Caudate nucleus (tissue), 63 donors: ENCODE measurements at places on chromosomes 5 and 9.
A peak's percentile ranks its signal among the peaks of the same experiment; 100 is the strongest.

DNA sequence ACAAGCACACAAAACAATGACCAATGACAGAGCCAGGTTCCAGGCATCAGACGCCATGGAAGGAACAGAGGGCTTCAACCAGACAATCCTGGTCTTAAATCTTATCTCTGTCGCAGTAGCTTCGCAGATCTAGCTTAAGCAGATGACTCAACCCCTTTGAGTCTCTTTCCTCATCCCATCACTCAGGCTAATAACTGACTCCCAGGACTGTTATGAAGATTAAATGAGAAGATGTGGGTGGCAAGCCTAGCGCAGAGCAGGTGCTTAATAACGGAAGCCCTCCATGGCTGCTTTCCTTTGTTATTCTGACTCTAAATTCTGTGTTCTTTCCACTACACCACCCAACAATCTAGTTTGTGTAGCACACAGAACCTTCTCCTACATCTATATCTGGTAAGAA lies 110.9 kb downstream of the SLC24A2 start:
- DNase-seq, result peak; percentile 58

GRCh38 chr9:134460896-134461295 lies 134.6 kb downstream of the RXRA start:
- no peak for DNase-seq

DNA sequence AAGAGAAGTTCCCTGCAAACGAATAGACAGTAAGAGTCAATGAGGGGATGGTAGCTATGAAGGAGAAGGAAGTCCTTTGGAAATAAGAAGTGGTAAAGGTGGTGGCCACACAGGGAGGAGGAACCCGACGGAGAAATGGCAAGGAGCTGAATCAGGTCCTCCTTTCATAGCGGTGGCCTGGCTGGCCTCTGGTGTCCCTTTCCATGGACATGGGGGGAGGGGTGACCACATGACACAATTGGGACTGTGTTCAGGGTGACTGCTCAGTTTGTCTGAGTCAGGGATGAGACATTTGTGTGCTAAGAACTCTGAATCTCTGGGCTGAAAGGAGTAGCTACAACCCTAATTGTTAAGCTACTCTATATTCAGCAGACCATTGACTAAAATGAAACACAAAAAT lies 28.7 kb upstream of the TIMD4 start:
- DNase-seq, result no peak

DNA sequence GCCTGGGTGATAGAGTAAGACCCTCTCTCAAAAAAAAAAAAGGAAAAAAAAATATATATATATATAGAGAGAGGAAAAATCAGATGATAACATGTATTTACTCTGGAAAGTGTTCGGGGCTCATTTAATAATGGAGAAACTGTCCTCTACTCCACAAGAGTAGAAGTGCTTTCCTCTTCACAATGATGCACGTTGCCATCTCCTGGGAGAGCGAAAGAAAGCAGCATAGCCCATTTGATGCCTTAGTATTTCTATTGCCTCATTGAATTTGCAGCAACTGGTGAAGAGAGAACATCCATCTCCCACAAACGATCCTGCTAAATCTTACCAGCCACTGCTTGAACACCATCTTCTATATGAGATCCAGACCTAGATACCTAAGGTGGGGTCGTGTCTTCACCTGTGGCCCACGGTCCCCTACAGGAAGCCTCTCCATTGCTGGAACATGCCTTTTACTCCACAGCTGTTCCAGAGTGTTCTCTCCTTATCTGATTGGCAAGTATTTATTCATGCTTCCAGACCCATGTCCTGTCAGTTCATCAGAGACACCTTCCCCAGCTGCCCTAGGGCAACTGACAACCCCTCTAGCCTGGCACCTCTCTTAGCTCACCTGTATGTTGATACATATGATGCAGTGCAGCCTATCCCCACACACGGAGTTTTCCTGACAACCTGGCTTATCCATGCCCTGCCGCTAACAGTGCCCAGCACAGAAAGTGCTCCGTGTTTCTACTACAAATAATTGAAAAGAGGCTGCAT lies 115.3 kb downstream of the MARCHF11 start:
- no peak for DNase-seq

DNA sequence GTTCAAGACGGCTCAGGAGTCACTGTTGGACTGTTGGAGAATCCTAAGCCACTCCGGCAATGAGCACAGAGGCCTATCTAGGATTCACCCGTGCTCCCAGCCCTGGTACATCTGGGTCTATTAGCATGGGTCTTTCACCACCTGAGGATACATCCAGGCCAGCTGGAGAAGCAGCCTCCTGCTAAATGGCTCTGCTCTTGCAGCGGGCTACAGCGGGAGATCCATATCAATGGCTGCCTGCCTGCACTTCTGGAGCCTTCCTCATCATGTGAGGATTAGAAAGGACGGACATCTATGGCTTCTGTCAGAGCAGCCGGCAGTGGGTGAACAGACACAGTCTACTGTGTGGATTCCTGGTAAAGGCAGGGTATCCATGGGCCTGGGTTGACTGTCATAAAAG lies 357.4 kb downstream of the MLLT3 start:
- no peak for DNase-seq

DNA sequence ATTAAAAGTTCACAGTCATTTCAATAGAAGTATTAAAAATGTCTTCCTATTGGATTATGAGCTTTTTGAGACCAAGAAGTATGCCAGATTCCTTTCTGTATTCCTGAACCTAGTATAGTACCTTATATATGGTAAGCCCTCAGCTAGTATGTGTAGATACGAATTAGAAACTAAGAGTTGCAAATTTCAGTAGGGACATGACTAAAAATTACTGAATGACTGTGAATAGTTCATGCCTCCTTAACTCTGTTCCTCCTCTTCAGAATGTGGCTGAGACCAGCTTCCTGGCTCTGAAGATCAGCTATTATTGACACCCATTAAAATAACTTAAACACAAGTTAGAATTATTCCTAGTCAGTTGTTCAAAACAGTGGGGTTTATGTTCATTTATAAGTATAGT lies 19.7 kb downstream of the KDM3B start:
- no peak for DNase-seq

DNA sequence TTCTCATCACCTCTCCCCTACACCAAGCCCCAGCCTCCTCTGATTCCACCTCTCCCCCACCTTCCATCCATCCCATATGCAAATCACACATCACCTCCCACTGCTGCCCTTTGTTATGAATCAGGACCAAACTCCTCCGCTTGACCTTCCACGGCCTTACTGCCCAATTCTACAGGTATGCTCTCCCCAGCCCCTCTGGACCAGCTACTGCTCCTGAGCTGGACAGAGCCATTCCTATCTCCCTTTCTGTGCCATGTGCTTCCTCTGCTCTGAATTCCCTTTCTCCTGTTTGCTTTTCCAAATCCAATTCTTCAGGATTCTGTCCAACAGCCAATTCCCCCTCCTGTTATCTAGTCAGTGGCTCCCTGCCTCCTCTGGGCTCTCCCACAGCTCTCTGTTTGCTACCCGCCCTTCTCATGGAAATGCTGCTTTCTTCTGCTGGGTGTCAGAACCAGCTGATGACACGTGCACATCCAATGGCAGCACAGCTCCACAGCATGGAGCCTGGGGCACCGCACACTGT lies 8.3 kb downstream of the FABP6 start:
- DNase-seq, result no peak

GRCh38 chr9:136762221-136762691 lies 2.1 kb downstream of the LCN15 start:
- DNase-seq, result no peak

- no peak for DNase-seq
These were observed at the start of gene TAF11L14 for GRCh38 chr5:17634160-17634559. Gene TAF11L14, plus strand, starts transcription at chr5:17634460.
